Lower lobe of right lung (tissue), 2 donors: ENCODE measurements at places on chromosomes 3 and 15. TPM values are rescaled to one million over a fixed set of nuclear protein-coding genes. Genes with fewer than 3 reads are reported as not detected.

Gene SLC25A20
- total RNA-seq = 29.0 TPM

Gene TMEM266
- 1.4 TPM for total RNA-seq

Gene FSIP1
- total RNA-seq = 2.0 TPM

DNA sequence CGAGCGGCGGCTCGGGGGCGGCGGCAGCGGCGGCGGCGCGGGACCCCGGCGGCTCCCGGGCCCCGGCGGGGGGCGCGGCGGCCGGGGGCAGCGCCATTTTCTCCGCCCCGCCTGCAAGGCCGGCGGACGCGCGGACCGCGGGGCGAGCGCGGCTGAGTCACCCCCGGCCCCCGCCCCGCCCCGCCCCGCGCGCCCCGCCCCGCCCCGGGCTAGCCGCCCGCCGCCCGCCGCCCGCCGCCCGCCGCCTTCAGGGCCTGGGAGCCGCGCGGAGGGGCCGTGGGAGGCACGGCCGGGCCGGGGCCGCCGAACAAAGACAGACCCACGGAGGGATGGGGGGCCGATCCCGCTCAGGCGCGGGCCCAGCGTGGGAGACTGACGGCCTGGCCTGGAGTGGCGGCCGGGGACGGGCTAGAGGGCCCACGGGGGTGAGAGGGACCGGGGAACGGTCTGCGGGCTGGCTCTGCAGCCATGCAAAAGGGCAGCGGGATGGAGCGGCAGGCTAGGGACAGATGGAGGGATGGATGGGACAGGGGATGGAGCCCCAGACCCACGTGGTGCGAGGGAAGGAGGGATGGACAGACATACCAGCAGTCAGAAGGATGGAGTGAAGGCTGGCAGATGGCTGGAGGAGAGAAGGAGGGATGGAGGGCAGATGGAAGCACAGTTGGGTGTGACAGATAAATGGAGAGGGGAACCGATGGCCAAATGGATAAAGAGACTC, at the start of gene EIF4E3:
EIF4E3 (minus strand) TSS at position 132 of the 721 bp plus-strand sequence; CDS start at position 97, 35 bp downstream.
- peak; percentile 60 for DNase-seq

GRCh38 chr3:194348354-194348753, 2.8 kb downstream of the CPN2 start:
- DNase-seq = no peak

Gene CMTM6
- total RNA-seq = 69.5 TPM

- DNase-seq = no peak
Observed at GRCh38 chr3:27978440-27978839, 256.3 kb upstream of the EOMES start.

DNA sequence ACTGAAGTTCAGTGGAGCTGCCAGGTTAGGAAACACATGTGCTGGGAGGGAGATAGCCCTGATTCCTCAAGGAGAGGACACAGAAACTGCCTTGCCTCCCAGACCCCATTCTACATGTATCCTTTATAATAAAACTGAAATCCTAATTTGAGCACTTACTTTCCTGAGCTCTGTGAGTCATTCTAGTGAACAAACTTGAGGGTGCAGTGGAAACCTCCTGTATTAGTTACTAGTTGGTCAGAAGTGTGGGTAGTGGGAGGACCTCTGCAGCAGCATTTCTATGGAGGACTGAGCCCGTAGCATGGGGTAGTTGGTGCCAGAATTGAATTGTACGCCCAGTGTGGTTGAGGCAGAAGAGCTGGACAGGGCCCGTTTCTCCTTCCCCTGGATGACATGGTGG, 23.9 kb downstream of the ATP1B3 start:
- no peak for DNase-seq

DNA sequence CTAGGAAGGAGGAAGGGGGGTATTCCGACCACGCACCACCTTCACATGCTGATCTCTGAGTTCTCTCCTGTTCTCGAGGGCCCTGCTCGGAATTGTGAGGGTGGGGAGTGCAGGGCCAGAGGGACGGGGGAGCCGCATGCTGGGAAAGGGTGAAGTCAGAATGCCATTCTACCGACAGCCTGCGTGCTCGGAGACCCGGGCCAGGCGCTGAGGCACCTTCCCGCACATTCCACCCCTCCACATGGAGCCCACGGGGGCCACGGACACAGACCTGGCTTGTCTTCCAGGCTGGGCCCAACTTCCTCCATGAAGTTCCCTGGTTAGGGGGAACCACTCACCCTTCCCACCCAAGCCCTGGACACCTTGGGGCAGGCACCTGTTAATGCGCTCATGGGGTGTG, 28.7 kb upstream of the PIGZ start:
- DNase-seq = no peak

Gene SLC6A20
- total RNA-seq = 4.2 TPM

- DNase-seq = no peak
Observed at GRCh38 chr3:64530434-64531049, 157.3 kb downstream of the ADAMTS9 start.

Gene CCR2
- total RNA-seq = 15.8 TPM

DNA sequence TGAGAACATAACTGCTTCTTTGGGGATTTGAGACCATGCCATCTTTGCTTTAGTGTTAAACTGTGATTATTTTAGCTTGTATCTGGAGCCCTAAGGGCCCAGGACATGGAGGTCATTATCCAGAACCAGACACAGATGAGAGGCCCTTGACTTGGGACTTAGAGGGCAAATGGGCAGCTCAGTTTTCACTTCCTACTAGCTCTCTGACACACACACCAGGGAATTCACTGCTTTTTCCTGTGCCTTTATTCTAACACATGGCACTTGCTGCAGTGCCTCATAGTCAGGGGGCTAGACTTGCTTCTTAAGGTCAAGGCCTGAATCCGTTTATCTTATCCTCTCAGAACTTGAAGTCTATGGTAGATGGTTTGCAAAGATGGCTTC, 33.3 kb downstream of the AMOTL2 start:
- no peak for DNase-seq

DNA sequence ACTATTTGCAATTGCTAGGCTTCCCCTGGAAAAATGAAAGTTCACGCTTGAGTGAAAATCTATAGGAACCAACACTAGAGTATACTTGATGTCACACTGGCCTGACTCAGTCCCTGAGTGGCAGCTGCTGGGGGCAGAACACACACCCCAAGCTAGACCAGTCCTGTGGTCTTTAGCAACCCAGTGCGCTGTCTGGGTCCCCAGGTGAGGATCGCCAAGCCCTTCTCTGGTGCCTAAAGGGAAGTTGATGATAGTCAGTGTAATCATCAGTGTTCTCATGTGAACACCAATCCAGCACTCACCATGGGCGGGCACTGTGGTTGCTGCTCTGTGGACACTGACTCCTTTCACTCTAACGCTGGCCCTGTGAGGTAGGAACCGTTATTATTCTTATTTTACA, 11.2 kb downstream of the ALDH1A3 start:
- no peak for DNase-seq

DNA sequence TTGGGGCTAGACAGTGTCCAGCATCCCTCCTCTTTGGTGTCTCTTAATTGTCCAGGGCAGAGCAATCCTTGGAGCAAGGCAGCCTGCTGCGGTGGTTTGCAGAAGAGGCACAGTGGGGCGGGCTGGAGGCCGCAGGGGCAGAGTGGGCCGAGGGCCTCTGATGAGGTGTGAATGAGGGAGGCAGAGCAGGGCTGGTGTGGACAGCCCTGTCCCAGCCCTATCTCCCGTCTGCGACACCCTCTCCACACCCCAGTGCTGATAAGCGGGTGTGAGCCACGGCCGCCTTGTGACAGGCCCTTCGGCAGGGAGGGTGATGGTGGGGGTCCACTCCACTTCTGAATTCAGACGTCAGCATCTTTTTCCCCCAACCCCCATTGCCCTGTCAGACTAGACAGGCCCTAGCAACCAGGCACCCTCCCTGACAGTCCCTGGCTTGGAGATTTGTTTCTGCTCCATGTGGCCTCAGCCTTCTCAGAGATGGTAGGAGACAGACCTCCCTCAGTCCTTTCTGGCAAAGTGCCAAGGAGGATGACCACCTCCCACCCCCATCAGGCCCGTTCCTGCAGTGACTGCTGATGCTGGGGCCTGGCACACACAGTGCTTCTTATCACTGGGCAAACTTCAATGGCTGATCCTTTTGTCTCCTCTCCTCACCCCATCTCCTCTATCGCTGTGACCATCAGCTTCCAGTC, 37.3 kb downstream of the EXOG start:
- DNase-seq = no peak

DNA sequence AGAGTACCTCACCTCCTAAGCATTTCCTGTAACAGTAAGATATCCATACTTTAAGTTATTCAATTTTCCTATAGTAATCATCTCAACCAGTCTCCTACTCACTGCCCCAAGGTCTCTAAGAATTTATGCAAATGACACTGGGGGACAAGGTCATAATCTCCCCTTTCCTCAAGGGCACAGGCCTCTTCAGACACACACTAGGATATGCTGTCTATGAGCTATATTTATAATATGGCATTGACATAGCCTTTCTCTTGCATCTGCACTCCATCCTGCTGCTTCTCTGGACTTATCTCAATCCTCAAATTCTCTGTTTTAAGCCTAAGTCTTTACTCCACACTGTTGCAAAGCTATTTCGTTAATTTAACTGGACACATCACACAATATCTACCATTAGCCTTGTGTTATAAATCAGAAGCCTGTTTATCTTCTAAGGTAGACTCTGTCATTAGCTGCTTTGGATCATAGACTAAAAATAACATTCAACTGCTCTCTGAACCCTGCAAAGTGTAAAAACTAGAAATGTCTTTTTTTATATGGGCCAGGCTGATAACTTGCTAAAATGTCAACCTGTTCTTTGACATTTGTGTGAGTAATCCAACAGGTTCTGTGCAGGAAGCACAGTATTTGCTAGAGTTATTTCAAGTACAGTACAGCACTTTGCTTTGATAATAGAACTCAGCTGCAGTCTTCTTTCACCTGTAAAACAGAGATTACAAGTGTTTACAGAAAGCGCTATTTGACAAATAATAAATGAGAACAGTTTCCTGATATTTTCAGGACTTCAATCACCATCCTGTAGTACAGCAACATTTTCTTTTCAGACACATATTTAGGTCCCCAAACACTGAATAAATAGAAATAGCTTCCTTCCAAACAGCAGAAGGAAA, 17.8 kb upstream of the SEC62 start:
- no peak for DNase-seq

- no peak for DNase-seq
Observed at GRCh38 chr3:111712294-111713167, 117.4 kb upstream of the ZBED2 start.

DNA sequence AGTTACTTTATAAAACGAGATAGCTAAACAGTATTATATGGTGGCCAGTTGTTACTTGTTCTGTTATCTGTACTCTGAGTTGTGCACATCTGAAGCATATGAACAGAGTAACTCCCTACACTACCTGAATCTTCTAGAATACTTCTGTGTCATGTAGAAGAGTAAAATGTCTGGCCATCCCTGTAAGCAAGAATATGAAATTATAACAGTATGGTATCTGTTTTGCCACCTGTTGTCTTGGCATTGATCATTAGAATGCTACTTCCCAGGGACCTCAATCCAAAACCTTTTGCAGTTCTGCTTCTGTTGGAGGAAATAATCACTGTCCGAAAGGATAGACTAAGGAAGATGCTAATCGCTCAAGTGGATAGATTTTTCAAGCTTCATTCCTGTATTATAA, 1.9 kb downstream of the TEX9 start:
- no peak for DNase-seq

- DNase-seq = no peak
Observed at GRCh38 chr15:58185439-58185838, 47.3 kb downstream of the AQP9 start.

Gene VPS39
- total RNA-seq = 79.9 TPM

- DNase-seq = peak; percentile 89
Observed at GRCh38 chr3:172040078-172040980, 951 bp downstream of the FNDC3B start.

Gene WNT5A
- 27.2 TPM for total RNA-seq

Gene DYNLT2B
- 6.1 TPM for total RNA-seq

DNA sequence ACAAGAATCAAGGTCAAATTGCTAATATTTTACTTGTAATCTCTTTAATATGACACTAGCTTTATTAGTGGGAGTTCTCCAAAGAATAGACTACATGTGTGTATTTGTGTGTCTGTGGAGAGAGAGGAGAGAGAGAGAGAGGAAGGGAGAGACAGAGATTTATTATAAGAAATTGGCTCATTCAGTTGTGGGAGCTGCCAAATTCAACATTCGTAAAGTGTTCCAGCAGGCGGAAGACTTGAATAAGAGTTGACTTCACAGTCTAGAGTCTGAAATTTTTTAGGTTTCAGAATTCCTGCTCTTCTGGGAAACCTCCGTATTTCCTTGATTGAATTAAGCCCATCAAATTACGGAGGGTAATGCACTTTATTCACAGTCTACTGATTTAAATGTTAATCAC, 4.7 kb upstream of the CLDN1 start:
- DNase-seq = no peak

DNA sequence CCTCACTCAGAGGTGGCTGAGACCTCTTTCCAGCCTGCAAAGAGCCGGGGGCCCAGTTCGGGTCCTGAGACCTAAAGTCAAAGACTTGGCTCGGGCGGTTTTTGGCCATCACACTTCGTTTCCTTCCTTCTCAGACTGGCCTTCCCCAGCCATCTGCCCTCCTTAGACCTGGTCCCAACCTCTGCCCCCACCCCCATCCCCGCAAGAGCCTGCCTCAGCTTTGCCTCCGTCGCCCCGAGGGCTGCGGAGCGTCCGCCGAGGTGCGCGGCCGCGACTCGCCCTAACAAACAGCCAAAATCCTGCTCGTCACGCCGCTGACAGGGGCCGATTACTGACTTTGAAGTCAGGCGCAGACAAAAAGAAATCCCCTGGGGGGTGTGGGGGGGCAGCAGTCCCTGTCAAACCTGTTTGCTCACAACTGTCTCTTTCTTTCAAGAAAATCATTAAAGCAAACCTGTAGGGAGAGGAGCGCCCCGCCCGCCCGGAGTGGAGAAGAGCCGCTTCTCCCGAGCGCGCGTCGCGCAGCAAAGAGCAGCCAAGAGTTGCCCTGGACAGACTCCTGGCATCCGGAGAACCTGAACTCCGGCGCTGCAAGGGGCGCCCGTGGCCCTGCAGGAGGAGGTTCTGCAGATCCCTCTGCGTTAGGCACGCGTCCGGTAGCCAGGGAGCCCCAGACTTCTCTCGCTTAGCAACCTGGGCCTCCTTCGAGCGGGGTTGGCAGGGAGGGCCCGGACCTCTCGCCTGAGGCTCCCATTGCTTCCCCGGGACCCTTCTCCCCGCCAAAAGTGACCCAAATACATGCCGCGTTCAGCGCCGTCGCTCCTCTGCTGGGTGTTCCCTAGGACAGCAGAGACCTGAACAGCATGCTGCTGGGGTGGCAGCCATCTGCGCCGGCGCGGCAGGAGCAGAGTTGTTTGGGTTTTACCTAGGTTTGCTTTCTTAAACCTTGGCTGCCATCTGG, 4.5 kb downstream of the SOX14 start:
- DNase-seq = no peak

GRCh38 chr3:148991219-148992026, at the start of gene GYG1:
Gene GYG1, plus strand, starts transcription at chr3:148991540. Its CDS starts 101 bp downstream, at chr3:148991641.
- peak; percentile 91 for DNase-seq

Gene GOLGA6A
- not detected for total RNA-seq

DNA sequence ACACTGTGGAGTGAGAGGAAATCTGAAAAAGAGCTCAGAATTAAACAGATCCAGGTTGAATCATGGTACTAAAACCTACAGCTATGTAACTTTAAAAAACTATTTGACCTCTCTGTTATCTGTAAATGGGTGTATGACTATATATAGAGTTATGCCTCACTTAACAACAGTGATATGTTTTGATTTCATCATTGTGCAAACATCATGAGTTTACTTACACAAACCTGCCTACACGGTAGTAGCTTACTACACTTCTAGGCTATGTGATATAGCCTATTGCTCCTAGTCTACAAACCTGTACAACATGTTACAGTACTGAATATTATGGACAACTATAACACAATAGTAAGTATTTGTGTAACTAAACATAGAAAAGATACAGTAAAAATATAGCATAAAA, 191.6 kb upstream of the MEIS2 start:
- no peak for DNase-seq

Gene CLEC3B
- 217 TPM for total RNA-seq

- DNase-seq = no peak
Observed at GRCh38 chr3:115808244-115808643, 184.9 kb downstream of the GAP43 start.
